ENCODE measurements at places on chromosomes 1 and 21.
A peak's percentile ranks its signal among the peaks of the same experiment; 100 is the strongest.

DNA sequence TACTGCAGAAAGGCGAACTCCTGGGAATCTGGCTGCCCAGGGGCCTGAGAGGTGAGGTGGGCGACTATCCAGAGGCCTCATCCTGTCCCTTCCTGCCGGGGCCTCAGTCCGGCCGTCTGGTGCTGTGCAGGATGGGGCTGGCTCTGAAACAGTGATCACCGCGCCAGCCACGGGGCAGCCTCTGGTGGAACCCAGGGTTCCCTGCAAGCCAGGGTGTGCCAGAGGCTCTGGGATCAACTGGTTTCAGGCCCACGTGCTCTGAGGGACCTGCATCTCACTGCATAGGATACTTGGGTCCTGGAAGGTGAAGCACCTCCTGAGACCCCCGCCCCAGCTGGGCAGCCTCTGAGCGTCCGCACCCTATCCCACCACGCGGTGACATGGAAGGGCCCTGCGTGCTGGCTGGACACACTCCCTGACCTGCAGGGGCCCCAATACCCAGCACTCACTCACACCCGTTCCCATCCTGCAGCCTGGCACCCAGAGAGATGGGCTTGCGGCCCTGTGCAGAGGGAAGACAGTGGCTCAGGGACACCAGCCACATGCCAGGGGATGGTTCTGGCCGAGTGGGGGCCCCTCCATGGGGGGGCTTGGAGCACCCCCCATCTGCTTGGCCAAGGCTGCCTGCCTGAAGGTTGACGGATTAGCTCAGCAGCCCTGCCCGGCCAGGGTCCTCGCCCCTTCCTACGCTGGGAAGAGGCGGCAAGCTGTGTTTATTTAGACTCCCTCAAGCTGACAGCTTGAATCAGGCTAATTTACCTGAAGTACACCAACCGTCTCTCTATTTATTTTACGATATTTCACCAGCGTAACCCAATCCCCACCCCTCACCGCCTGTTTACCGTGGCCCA lies 64.3 kb upstream of the TTC34 start:
- peak; percentile 11 for DNase-seq

GRCh38 chr1:59892841-59893811 lies 33.4 kb downstream of the CYP2J2 start:
- DNase-seq: peak; percentile 12

GRCh38 chr1:29358183-29358582 lies 121.9 kb downstream of the PTPRU start:
- DNase-seq: peak; percentile 16

- no peak for DNase-seq
Observed at GRCh38 chr1:192639607-192640368, 3.8 kb downstream of the RGS13 start.

DNA sequence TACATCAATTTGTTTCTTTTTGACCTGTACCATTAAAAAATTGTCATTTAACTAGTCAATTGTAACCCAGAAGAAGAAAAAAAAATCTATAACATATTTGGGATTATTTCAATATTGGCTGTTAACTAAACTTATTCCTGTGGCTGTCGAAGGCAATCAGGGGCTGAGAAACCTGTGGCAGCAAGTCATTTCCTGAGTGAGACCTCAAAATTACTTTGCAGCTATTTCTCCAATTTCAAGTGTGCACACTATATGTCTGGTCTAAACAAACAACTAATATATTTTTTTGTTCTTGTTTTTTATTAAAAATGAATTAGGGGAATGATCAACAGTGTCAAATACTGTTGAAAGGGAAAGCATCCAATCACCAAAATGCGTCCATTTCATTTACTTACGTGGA lies 1357.6 kb upstream of the B3GALT2 start:
- no peak for DNase-seq

DNA sequence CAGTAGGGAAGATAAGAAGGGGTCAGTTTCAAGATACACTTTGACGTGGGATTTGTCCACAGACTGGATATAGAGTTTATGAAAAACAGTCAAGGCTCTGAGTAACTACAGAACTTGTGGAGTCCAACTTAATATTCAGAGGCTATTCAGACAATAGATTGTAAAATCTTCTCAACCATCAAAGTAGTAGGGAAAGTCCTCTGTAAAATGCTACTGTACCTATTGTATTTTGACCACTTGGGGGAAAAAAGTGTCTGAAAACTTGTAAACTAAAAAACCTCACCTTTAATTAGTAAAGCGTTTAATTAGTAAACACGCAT lies 10.5 kb downstream of the PTP4A2 start:
- no peak for DNase-seq

DNA sequence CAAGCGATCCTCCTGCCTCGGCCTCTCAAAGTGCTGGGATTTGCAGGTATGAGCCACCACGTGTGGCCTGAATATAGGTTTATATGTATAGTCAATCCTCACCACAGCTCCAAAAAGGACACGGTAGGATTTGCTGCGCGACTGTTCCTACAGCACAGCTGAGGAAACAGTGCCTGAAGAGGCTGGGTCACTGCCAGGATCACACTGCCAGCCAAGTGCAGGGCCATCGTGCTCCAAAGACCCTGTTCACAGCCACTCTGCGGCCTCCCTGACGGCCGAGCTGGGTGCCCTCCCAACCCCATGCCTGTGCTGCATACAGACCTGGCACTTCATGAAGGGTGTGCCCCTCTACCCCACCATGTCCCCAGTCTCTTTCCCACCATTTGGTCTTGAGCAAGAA lies 71.4 kb downstream of the MRPL37 start:
- DNase-seq: no peak

DNA sequence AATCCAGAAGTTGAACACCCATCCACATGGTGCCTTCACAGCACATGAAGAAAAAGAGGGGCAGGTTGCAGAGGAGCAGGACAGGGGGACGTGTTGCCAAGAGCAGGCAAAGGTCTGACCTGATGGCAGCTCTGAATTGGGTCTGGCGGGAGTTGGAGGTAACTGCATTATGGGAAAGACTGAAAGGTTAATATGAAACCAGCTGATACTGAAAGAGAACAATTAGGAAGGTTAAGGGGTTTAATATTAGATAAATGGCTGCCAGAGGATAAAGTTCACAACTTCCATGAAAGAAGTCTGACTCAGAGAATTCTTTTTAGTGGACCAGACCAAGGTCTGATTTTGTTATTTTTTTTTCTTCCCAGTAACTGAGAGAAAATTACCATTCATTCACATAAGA lies 76.1 kb downstream of the CD58 start:
- no peak for DNase-seq

GRCh38 chr21:41410767-41411448 lies 15.1 kb upstream of the MX1 start:
- DNase-seq: no peak

GRCh38 chr1:202220733-202221132 lies 27.1 kb downstream of the LGR6 start:
- DNase-seq: no peak

GRCh38 chr21:45835301-45836267 lies 146.0 kb upstream of the COL6A1 start:
- DNase-seq: no peak

DNA sequence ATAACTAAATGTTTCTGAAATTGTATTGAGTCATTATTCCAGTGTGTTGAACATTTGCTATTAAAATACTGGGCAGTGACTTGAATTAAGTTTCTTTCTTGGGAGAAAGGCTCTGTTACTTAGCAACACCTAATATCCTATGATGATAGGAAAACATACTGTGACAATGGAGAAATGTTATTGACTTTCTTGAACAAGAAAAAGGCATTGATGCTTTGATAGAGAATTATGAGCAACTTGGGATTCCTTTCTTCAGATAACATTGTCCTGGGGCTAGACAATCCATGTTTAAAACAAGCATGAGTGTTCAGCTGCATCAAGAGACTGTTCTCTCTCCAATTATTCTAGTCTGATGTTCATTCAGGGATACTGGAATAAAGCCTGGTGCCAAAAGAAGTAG lies 215.9 kb upstream of the L1TD1 start:
- DNase-seq: no peak

DNA sequence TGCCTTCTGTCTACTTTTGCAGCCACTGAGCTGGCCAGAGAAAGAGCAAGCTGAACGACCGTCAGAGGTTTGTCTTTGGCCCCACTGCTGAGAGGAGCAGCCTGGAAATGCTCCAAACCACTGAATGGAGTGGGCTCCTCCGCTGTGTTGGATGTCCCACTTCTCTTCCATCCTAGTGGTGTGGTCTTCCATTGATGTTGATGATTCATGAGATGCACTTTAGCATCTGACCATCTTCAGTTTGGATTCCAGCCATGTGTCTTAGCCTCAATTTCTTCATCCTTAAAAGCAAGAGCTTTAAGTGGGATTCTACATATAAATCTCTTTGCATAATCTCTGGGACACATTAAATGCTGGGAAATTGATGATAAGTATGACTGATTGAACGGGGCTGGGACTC lies 276.9 kb downstream of the SIPA1L2 start:
- DNase-seq: no peak

- DNase-seq: no peak
Observed at GRCh38 chr21:46604975-46605766, at the start of gene S100B. Gene S100B, minus strand, starts transcription at chr21:46605082. Its CDS starts 2,667 bp downstream, at chr21:46602415.

- peak; percentile 53 for DNase-seq
Observed at GRCh38 chr1:47436979-47437446, 831 bp upstream of the FOXD2 start.

- DNase-seq: no peak
Observed at GRCh38 chr1:8560035-8560434, 242.1 kb downstream of the SLC45A1 start.

DNA sequence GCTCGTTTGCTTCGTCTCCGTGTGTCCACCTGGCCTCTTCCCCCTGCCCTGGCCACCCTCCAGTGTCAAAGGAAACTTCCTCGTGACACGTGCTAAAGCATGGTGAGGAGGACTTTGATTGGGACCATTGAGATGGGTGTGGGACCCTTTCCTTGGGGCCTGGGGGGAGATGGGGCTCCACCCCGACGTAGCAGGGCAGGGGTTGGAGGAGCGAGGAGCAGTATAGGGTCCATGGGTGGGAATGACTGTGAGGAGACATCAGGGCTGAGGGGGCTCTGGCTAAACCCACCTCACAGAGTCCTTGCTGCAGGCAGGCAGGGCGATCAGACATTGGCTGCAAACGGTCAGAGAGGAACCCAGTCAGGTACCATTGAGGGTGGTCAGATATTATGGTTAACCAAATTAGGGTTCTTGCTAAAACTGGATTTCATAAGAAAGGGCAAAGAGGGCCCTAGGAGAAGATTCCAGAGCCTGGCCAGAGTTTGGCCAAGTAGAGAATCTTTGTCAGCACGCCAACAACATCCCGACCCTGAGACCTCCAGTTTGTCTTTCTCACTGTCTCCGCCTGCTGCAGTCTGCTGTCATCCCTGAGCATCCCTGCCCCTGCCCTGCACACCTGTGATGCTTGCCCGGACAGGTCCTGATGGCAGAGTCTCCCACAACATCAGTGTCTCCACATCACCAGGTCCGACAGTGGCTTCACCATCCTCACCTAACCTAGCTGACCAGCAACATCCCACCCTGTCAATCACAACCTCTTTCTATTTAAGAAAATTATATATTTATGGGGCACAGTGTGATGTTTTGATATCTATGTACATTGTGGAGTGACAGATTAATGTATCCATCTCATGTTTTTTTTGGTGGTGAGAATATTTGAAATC lies 8.0 kb downstream of the RNF187 start:
- DNase-seq: no peak

GRCh38 chr1:153550827-153551500 lies 1.9 kb upstream of the S100A3 start:
- no peak for DNase-seq
